Stimulated activated CD8-positive, alpha-beta memory T cell treated with anti-CD3 and anti-CD28 coated beads, Interleukin-4, amount 100 ng/mL, for 24 hours (primary cell): ENCODE measurements at places on chromosomes 6 and 20.

- no peak for DNase-seq
Measured at GRCh38 chr6:122268394-122268793, 131.1 kb upstream of the HSF2 start.

DNA sequence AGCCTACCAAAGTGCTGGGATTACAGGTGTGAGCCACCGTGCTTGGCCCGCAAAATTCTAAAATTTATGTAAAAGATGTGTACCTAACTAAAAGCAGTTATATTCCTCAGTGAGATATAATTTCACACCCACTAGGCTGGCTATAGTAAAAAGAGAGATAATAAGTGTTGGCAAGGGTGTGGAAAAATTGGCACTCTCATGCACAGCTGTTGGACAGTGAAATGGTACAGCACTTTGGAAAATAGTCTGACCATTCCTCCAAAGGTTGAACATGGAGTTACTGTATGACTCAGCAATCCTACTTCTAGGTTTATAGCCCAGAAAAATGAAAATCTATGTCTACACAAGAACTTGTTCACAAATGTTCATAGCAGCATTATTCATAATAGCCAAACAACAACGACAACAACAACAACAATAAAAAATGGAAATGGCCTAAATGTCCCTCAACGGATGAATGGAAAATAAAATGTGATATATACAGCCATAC is 13.9 kb downstream of the C6orf15 start:
- no peak for DNase-seq

DNA sequence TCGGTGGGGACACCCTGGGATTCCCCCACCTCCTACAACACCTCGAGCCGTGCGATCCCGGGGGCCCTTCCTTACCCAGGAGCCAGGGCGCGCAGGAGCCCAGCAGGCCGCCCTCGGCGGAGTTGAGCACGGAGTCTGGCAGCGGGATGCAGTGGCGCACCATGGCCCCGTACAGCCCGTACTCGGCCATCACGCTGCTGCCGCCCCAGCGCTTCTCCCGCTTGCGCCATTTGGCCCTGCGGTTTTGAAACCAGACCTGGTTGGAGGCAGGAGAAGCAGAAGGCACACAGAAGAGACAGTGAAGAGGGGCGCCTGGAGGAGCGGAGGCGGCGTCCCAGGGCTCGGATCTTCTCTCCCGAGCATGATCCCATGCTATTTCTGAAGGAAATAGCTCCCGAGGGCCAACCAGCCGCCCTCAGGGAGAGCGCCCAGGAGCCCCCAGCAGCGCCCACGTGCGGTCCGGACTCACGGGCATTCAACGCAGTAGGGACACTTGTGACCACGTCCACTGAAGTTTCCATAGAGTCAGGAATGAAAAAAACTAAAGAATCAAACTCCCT is 4.3 kb downstream of the VSX1 start:
- DNase-seq = no peak

DNA sequence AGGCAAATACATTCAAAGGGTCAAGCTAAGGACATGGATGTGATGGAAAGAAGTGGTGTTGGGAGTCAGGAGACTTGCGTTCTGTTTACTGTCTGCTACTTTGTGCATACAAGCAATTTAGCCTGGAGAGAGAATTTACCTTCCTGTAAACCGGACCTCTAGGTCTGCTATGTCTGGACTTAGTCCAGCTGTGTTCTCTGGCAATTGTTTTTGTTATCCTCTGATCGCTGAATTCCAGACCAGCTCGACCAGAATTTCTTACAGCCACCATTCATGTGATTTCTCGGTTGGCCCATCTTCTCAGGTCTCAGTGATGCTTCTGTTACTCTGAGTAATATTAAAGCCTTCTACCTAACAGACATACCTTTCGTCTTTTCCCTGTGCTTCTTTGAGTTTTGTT is 75.2 kb downstream of the LRRC1 start:
- no peak for DNase-seq

DNA sequence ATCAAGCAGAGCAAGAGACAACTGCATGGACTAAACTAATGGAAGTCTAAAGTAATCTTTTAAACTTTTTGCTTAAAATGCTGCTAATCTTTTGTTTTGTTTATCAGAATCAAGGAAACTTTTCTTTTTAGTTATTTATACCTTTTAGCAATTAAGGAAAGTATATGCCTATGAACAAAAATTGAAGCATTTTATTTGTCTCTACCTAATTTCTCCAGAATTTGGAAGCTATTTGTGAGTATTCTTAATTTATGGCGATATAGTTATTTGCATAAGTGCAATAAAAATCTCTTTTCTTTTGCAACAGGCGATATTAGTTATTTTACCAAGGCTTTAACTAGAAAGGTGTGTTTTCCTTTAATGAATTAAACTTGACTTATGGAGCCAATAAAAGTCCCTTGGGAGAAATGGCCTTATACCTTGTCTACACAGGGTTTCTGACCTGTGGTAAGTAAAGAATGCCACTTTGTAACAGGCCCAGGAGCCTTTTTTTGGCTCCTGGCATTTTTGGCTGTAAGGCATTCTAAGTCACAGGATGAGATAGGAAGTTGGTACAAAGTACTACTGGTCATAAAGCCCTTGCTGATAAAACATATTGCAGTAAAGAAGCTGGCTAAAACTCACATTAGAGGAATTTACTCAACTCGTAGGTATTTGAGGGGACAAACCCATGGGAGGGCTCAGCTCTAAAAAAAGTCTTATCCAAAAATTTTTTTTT is 37.2 kb downstream of the TMEM14A start:
- DNase-seq = no peak

DNA sequence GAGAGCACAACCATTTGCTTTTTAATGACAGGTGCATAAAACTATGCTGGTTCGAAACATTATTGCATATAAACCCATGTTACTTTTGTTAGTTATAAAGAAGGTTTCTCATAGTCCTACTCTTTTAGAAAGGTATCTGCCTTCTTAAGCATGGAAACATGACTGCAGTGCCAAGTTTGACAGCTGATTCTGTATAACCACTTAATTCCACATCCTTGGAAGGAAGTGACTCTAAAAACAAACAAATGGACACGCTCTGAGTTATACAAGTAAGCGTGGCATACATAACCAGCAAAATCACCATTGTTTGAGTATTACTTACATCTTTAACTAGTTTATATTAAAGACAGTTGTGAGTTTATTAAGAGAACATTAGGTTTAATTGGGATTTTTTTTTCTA is 125.0 kb upstream of the HDGFL1 start:
- DNase-seq = no peak

DNA sequence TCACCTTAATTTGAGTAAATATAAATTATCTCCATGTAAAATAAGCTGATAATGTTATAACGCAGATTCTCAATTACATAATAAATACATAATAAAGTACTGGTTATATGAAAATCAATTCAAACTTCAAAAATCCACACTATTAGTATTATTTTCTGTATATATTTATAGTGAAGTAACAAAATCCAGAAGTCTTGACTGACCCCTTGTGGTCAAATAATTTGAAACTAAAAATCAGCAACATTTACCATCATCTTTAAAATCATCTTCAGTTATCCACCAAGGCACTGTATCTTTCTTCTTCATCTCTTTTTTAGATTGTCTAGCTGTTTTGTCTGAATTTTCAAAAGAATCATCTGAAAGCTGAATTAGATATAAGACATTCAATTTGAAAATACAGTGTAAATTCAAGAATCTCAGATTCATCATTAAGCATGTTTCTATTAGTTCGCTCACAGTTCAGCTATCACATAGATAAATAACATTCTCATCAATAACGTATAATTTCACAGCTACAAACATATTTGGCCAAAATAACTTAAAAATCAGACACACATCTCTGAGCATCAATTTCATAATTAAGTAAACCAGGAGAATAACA is 6.5 kb downstream of the CEP162 start:
- no peak for DNase-seq

- no peak for DNase-seq
Measured at GRCh38 chr6:7921046-7921445, 10.5 kb upstream of the TXNDC5 start.

DNA sequence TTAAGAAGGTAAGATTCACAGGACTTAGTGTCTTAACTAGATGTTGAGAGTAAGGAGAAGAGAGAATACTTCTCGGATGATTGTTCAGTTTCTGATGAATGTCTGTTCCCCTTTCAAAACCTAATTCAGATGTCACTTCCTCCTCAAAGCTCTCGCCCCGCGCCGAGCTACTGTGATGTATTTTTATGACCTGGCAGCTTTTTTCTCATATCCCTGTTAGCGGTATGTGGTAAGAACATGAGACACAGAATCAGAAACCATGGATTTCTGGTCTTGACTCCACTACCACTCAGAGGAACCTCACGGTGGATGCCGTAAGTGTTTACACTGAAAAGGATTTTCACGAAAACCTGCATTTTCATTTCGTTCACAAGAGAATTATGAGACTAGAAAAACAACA is 48.4 kb downstream of the CEP43 start:
- peak; percentile 17 for DNase-seq

DNA sequence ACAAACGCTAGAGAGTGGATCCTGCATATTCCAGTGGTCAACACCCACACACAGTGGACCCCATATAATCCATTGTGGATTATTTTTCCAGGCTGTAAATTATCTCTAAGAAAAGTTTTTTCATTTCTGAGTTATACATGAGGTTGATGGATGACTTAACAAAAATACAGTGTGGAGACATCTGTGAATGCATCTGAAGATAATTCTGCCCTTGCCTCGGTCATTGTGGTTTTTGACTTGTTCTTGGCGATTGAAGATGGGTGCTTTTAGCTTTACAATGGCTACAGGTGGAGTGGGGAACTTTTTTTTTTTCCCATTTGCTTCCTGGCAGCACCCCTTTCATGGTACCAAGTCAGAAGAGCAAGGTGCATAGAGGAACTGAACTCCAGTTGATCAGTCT is 242.7 kb downstream of the MYLK4 start:
- no peak for DNase-seq

DNA sequence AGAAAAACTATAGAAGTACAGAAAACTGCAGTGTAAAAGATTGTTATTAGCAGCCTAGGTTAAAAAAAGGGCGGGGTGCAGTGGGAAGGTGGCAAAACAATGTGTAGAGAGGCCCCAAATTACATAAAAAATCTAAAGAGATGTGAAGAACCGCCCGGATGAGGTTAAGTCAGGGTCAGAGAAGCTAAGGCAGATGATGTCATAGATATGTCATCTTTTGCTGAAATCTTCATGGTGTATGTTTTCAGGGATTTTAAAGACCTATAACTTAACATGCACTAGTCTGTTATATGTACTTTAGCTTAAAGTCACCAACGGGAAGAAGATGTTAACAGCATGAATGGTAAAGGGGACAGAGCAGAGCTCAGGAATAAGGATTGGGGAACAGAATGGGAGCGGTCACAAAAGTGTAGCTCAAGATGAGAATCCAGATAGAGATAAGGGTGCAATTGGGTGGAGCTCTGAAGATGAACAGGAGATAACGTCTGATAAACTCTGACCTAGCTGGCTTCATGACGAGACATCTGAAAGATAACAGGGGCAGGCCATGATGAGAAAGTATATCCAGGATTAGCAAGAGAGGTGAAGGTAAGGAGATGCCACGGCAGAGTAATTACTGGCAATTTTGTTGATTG is 83.4 kb downstream of the TFAP2A start:
- no peak for DNase-seq

DNA sequence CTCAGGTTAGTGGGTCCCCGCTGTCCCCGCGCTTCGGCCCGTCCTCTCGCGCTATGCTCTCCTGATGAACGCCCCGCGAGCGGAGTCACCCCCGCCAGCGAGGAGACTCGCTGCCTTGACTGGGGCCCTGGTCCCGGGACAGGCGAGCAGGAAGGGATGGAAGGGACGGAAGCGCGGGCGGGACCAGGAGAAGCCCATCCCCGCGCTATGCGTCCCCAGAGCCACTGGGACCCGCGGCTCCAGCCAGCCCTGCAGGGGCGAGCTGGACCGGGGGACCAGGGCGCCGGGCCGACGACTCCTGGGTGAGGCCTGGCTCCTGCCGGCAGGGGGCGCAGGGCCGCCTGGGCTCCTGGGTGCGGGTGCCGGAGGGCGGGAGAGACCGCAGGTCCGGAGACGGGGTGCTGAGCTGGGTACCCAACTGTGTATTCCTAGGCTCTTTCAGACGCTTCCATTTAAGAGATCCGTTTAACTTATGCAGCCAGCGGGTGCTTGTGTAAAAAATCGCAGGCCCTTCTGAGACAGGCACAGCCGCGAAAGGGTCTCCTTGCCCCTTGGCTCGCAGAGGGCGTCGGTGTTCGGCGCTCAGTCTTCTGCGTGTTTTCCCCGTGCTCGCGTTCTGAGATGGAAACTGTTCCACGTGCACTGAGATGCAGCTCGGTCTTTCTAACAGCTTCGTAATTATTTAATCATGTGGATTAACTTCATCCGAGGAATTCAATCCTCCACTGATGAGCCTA is 580 bp upstream of the SYCP2 start:
- DNase-seq = peak; percentile 70

DNA sequence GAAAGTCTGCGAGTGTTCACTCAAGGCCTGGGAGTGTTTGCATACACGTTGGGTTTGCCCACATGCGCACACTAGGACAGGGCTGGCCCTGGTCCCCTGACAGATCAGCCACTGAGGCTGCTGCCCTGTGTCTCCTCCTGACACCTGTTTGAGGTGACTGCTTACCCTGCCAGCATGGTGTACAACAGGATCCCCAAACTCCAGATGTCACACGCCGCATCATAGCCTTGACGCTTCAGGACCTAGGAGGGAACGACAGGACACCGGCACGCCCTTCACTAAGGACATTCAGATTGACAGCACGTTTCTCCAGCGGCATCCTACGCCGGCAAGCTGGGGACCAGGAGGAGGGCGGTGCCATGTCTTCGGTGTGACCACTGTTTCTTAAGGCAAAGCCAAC is 37.0 kb upstream of the MPC1 start:
- DNase-seq = no peak

DNA sequence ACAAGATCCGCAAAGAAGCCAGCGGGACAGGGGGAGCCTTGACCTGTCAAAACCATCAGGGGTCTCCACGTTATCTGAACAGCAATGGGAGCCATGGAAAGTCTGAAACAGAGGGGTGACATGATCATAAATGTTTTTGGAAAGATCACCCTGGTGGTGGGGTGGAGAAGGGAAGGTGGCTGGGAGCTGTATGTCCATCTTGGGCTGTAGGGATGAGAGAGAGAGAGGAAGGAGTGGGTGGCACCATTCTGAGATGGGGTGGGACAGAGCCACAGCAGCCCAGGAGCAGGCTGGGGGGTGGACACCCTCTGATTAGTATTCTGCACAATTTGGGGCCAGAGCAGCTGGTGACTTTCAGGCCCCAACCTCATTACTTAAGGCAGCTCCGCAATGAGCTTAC is 30.1 kb downstream of the ANKRD60 start:
- no peak for DNase-seq
